ENCODE measurements at places on chromosomes 3 and 15.

GRCh38 chr3:72196377-72196929 is 411.5 kb upstream of the PROK2 start:
- DNase-seq: no peak
- peaks cover 4% of the 10 kb centered on the region for H3K27me3 ChIP-seq
- H3K4me1 ChIP-seq: no peaks in the 10 kb centered on the region
- H3K36me3 ChIP-seq: no peaks in the 10 kb centered on the region

GRCh38 chr15:32716915-32717425 is 834 bp upstream of the GREM1 start:
- H3K4me1 ChIP-seq: peaks cover 20% of the 10 kb centered on the region
- DNase-seq: no peak
- H3K36me3 ChIP-seq: peaks cover 39% of the 10 kb centered on the region
- H3K27ac ChIP-seq: peak overlapping the region; percentile 82
- peak overlapping the region; percentile 93 for H3K4me3 ChIP-seq
- no peaks in the 10 kb centered on the region for H3K27me3 ChIP-seq

DNA sequence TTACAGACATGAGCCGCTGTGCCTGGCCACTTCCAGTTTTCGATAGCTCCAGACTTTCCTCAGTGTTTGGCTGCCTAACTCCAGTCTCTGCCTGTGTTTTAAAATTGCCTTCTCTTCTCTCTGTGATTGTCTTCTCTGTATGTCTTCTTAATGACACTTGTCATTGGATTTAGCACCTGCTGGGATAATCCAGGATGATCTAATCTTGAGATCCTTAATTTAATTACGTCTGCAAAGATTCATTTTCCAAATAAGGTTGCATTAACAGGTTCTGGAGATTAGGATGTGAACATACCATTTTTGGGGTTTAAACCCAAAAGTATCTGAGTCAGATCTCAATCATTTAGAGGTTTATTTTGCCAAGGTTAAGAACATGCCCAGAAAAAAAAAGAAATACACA is 222.2 kb upstream of the PDZRN3 start:
- no peak for DNase-seq
- no peaks in the 10 kb centered on the region for H3K36me3 ChIP-seq
- no peaks in the 10 kb centered on the region for H3K4me1 ChIP-seq
- H3K27ac ChIP-seq: no peak overlapping the region

- H3K4me3 ChIP-seq: no peak overlapping the region
- peaks cover 4% of the 10 kb centered on the region for H3K4me1 ChIP-seq
- no peak for DNase-seq
- no peaks in the 10 kb centered on the region for H3K27me3 ChIP-seq
These were observed 27.2 kb downstream of the VEPH1 start for GRCh38 chr3:157475921-157476414.

- peaks cover 45% of the 10 kb centered on the region for H3K4me1 ChIP-seq
- no peaks in the 10 kb centered on the region for H3K27me3 ChIP-seq
- DNase-seq: no peak
- no peak overlapping the region for H3K27ac ChIP-seq
- H3K4me3 ChIP-seq: no peak overlapping the region
These were observed 5.3 kb downstream of the EDEM1 start for GRCh38 chr3:5192571-5193365.

DNA sequence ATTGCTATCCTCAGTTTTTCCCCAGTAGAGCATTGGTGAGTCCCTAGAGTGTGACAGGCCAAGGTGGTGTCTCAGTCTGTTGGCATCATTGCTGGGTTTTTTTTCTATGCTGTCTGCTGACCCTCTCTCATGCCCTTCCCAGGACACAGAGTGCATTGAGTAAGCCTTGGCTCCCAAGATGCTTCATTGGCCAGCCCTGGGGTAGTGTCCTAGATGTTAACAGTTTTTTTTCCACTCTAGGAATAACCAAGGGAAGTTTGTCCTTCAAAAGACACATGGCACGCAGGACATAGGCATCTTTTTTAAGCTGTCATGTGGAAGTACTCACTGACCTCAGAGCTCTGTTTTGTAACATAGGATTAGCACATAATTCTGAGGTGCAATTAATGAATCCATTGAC is 19.5 kb downstream of the ADAMTSL3 start:
- H3K4me3 ChIP-seq: no peak overlapping the region
- DNase-seq: no peak
- no peak overlapping the region for H3K27ac ChIP-seq
- no peaks in the 10 kb centered on the region for H3K4me1 ChIP-seq

DNA sequence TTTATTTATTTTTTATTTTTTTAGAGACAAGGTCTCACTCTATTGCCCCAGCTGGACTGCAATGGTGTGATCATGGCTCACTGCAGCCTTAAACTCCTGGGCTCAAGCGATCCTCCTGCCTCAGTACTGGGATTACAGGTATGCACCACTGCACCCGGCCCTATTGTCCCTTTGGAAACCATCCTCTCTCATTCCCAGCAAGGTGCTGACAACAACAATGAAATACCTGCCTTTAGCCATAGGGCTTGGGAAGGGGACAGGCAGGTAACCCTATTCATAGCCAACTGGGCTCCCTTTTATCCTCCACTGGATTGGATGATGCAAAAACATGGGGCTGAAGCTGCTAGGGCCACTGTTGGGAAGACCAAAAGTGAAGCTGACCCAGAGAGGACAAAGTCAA is 43.1 kb downstream of the SCAP start:
- H3K36me3 ChIP-seq: peaks cover 25% of the 10 kb centered on the region
- peaks cover 4% of the 10 kb centered on the region for H3K4me1 ChIP-seq
- H3K4me3 ChIP-seq: no peak overlapping the region
- H3K27ac ChIP-seq: no peak overlapping the region

GRCh38 chr3:23650371-23651140 is 155.2 kb upstream of the UBE2E1 start:
- H3K4me1 ChIP-seq: peaks cover 24% of the 10 kb centered on the region
- H3K27me3 ChIP-seq: no peaks in the 10 kb centered on the region
- H3K27ac ChIP-seq: peak overlapping the region; percentile 82
- peak; percentile 76 for DNase-seq
- H3K4me3 ChIP-seq: no peak overlapping the region

DNA sequence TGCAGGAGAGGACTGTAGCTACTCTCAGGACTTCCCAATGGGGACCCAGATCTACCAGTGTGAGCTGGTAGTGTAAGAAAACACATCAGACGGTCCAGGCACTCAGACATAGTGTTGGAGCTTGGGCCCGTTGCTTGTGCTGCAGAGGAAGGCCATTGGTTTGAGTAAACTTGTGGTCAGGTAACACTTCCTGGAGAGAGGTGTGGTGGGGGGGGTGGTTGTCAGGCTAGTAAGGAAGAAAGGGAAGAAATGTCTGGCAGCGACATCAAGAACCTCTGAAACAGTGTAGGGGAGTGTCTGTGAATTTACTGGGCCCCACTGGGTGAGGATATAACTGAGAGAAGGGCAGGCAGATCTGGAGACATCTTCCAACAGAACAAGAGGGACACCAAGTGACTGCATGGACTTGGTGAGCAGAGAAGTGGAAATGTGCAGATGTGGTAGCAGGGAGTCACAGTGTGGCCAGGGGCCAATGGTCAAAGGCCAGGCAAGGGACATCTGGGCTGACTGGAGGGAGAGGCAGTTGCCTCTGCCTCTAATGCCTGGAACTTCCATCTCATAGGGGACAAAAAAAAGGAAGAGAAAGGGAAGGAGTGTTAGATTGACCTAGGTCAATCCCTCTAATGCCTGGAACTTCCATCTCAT is 63.7 kb upstream of the MRPS22 start:
- no peak overlapping the region for H3K27ac ChIP-seq
- no peak overlapping the region for H3K4me3 ChIP-seq
- no peaks in the 10 kb centered on the region for H3K36me3 ChIP-seq
- DNase-seq: no peak
- H3K27me3 ChIP-seq: no peaks in the 10 kb centered on the region

DNA sequence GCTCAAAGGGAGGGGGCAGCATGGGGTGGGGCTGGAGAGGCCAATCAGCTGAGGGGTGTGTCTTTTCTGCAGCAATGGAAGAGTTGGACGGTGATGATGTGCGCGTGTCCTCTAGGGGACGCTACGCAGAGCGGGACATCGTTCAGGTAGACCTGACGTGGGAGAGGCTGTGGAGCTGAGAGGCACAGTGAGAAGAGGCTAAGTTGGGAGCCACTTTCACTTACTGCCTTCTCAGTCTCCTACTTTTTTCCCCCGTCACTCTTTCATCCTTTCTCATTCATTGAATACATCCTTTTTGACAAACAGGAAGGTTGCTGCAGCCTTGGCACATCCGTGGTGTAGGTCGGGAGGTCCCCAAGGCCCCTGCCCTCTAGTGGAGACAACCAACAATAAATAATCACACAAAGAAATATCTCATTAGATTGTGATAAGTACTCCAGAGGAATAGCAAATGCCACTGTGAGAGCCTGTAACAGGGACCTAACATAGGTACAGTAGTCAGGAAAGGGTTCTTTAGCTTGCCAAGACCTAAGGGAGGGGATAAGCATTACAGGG is 4.4 kb upstream of the BRPF1 start:
- H3K4me3 ChIP-seq: no peak overlapping the region
- H3K27me3 ChIP-seq: no peaks in the 10 kb centered on the region
- H3K27ac ChIP-seq: no peak overlapping the region
- no peaks in the 10 kb centered on the region for H3K36me3 ChIP-seq
- no peak for DNase-seq

DNA sequence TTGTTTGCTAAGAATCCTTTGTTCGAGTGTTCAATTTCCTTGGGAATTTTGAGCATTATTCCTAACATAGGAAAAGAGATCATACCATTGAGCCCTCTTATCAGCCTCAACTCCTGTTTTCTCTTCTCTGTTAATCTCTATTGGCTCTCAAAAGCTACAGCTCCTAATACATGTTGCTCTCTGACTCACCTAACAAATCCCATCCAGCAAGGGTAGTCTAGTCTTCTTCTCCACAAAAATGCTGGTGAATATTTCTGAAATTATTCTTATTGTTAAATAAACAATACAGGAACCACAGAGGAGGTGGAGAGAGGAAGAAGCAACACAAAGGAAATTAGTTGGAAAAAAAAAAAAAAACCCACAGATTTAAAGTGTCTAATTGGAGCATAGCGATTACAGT is 325.8 kb upstream of the NAALADL2 start:
- no peaks in the 10 kb centered on the region for H3K36me3 ChIP-seq
- no peaks in the 10 kb centered on the region for H3K27me3 ChIP-seq
- peak overlapping the region; percentile 25 for H3K27ac ChIP-seq
- DNase-seq: peak; percentile 87

GRCh38 chr3:196138482-196139254 is 56.8 kb upstream of the TFRC start:
- H3K27ac ChIP-seq: no peak overlapping the region
- no peaks in the 10 kb centered on the region for H3K27me3 ChIP-seq
- H3K4me3 ChIP-seq: no peak overlapping the region
- DNase-seq: peak; percentile 49
- no peaks in the 10 kb centered on the region for H3K36me3 ChIP-seq
- peaks cover 15% of the 10 kb centered on the region for H3K4me1 ChIP-seq

DNA sequence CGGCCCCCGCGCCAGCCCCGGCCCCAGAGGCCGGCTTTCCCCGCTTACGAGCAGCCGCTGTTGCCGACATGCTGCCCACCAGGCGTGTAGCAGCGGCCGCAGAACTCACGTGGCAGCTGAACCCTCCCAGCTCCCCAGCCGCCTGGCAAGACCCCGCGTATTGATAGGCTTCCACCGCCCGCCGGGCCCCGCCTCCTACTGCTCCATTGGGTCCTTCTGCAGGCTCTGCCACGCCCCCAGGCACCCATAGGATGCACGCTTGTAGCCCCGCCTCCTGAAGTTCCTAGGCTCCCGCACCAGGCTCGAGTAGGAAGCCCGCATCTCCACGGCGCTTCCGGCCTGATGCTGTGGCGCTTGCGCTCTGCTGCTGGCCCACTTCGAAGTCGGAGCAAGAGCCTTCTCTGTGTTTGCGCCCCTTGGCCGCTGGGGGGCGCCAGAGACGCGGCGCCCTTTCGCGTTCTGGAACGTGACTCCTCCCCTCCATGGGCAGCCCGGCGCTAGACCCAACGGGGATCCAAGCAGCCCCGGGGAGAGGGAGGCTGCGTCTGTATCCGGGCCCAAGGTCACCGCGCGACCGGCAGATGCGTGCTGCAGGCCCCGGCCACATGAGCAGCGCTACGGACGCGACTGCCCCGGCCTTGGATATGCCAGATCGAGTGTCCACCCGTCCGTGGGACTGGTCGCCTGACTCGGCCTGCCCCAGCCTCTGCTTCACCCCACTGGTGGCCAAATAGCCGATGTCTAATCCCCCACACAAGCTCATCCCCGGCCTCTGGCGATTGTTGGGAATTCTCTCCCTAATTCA is at the start of the genes PARP3 and RRP9:
TSS of gene PARP3 (plus strand) at position 566 of the 805 bp plus-strand sequence. CDS start 993 bp downstream, outside the sequence.
TSS of gene RRP9 (minus strand) at position 107 of the 805 bp plus-strand sequence. CDS start at position 70, 37 bp downstream.
- peak within 1 kb of the TSS; percentile 89 for H3K27ac ChIP-seq
- peaks cover 25% of the 10 kb centered on the region for H3K4me1 ChIP-seq
- no peaks in the 10 kb centered on the region for H3K27me3 ChIP-seq
- peak; percentile 100 for DNase-seq
- peaks cover 40% of the 10 kb centered on the region for H3K36me3 ChIP-seq

DNA sequence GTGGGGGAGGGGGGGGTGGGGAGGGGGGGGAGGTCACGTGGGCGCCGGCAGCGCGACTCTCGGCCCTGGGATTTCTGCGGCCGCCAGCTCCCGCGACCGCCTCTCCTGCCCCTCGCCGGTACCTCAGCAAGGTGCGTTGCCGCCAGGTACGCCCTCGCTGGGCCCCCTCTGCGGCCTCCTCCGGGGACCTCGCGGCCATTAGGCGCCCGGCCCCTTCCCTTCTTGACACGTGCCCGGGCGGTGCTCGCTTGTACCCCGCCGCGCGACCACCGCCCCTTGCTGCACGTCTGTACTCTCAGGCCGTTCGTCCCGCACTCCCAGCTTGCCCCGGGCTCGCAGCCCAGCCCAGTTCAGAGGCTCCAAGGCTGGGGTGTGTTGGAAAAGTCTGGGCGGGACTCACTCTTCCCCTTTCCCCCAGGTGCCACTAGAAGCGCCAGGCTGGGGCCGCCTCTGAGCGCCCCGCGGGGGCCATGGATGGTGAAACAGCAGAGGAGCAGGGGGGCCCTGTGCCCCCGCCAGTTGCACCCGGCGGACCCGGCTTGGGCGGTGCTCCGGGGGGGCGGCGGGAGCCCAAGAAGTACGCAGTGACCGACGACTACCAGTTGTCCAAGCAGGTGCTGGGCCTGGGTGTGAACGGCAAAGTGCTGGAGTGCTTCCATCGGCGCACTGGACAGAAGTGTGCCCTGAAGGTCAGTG is at the start of gene MAPKAPK3:
TSS of gene MAPKAPK3 (plus strand) at position 56 of the 696 bp plus-strand sequence. CDS start at position 471, 415 bp downstream.
- peaks cover 2% of the 10 kb centered on the region for H3K36me3 ChIP-seq
- peak; percentile 93 for DNase-seq
- H3K27me3 ChIP-seq: no peaks in the 10 kb centered on the region
- H3K27ac ChIP-seq: peak within 1 kb of the TSS; percentile 82
- H3K4me1 ChIP-seq: peaks cover 29% of the 10 kb centered on the region

DNA sequence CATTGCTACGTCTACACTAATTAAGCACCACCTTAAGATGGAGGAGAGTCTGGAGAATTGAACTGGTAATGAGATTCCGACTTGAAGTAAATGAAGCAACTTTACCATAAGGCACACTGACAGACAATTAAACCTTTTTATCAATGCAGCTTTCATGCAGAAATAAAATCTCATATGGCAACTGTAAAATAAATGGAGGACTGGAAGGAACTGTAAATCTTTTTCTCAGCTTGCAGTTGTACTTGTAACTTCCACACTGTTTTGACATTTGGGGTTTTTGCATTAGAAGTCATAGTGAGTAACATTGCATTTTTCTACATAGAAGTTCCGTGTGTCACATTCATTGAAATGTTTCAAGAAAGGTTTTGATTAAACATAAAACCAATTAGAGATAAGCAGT is 705.3 kb downstream of the NLGN1 start:
- no peak overlapping the region for H3K27ac ChIP-seq
- H3K27me3 ChIP-seq: no peaks in the 10 kb centered on the region
- H3K4me1 ChIP-seq: peaks cover 3% of the 10 kb centered on the region
- H3K36me3 ChIP-seq: no peaks in the 10 kb centered on the region

- no peaks in the 10 kb centered on the region for H3K36me3 ChIP-seq
- peak; percentile 91 for DNase-seq
- H3K27me3 ChIP-seq: peaks cover 3% of the 10 kb centered on the region
- H3K27ac ChIP-seq: no peak overlapping the region
These were observed 15.6 kb upstream of the RAF1 start for GRCh38 chr3:12679468-12679867.
